ENCODE measurements at places on chromosomes 4 and X. TPM values are rescaled to one million over a fixed set of nuclear protein-coding genes. Genes with fewer than 3 reads are reported as not detected.

- no peak for DNase-seq
These were observed 41.8 kb downstream of the UGT2B28 start for GRCh38 chr4:69322055-69322454.

DNA sequence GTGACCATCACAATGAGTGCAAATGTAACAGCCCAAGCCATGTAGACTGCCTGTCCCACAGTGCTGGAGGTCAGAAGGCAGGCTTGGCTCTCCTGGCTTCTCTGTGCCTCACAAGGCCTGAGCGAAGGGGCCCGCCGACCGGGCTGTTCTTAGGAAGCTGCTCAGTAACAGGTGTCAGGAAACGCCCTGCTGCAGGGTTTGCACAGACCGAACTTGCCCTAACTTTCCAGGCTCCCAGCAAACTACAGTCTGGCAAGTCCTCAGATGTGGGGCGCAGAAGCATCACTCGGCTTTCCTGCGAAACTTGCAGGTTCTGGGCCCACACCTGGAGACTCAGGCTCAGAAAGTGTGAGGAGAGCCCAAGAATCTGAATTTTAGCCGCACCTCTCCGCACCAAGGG lies 87.6 kb downstream of the CRMP1 start:
- no peak for DNase-seq

- no peak for DNase-seq
These were observed 109.3 kb upstream of the USP9X start for GRCh38 chrX:40975951-40976350.

GRCh38 chr4:67909905-67910584 lies 26.2 kb upstream of the TMPRSS11D start:
- no peak for DNase-seq

The SUPT20HL1 gene
- total RNA-seq, result not detected

The HPRT1 gene
- 22.2 TPM for total RNA-seq

Data from H7 (cell line).